Activated naive CD8-positive, alpha-beta T cell treated with anti-CD3 and anti-CD28 coated beads, Interleukin-2, amount 10 ng/mL, durations not matched to agents 7 days and 5 days (primary cell): ENCODE measurements at places on chromosomes 6 and 20. TPM values are rescaled to one million over a fixed set of nuclear protein-coding genes. Genes with fewer than 3 reads are reported as not detected.

The ELOVL4 gene
- 0.79 TPM for total RNA-seq

The SEL1L2 gene
- not detected for total RNA-seq

The HSPA12B gene
- total RNA-seq = not detected

The POU5F1 gene
- 0.22 TPM for total RNA-seq

The HCRTR2 gene
- total RNA-seq = not detected

The GHRH gene
- not detected for total RNA-seq

The LAMA2 gene
- total RNA-seq = not detected

The NOX3 gene
- total RNA-seq = not detected

The PI3 gene
- total RNA-seq = not detected

The CENPW gene
- total RNA-seq = 43.3 TPM

The TGM3 gene
- total RNA-seq = not detected

The MC3R gene
- not detected for total RNA-seq

The MRS2 gene
- total RNA-seq = 19.9 TPM

The BTN1A1 gene
- total RNA-seq = 0.11 TPM

The GTSF1L gene
- not detected for total RNA-seq

The NPBWR2 gene
- not detected for total RNA-seq

The OPN5 gene
- not detected for total RNA-seq

The BCAS4 gene
- 35.2 TPM for total RNA-seq

The ENPP5 gene
- total RNA-seq = 2.0 TPM

The CSNK2B gene
- total RNA-seq = 216 TPM

The FUT9 gene
- not detected for total RNA-seq

The RNF8 gene
- 24.8 TPM for total RNA-seq

The OPRL1 gene
- 2.6 TPM for total RNA-seq

The ABHD16B gene
- total RNA-seq = not detected

The CAGE1 gene
- total RNA-seq = 0.20 TPM

The TFAP2D gene
- not detected for total RNA-seq

The HLA-DQA1 gene
- total RNA-seq = 4.6 TPM

The RAD21L1 gene
- total RNA-seq = not detected

The FAM50B gene
- total RNA-seq = 11.2 TPM

The ZSCAN31 gene
- total RNA-seq = 1.9 TPM

The KHDC1 gene
- total RNA-seq = 5.0 TPM

The ADGRB3 gene
- not detected for total RNA-seq

The CLPSL1 gene
- total RNA-seq = not detected
